Activated naive CD4-positive, alpha-beta T cell (primary cell): ENCODE measurements at places on chromosomes 16 and 17.

DNA sequence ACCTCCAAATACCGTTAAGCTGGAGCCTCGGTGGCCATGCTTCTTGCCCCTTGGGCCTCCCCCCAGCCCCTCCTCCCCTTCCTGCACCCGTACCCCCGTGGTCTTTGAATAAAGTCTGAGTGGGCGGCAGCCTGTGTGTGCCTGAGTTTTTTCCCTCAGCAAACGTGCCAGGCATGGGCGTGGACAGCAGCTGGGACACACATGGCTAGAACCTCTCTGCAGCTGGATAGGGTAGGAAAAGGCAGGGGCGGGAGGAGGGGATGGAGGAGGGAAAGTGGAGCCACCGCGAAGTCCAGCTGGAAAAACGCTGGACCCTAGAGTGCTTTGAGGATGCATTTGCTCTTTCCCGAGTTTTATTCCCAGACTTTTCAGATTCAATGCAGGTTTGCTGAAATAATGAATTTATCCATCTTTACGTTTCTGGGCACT is 928 bp downstream of the HBA1 start:
- no peak for DNase-seq

DNA sequence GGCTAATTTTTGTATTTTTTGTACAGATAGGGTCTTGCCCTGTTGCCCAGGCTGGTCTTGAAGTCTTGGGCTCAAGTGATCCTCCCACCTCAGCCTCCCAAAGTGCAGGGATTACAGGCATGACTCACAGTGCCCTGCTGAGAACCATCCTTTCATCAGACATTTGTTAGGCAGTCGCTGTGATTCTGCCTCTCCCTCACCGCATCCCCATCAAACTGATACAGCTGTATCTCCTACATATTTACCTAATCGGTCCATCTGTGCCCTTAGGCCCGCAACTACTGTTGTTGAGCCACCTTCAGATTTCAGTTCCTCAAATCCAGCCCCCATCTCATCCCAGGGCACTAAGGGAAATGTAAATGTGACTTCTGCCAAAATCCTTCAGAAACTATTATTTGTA is 2.0 kb upstream of the SLC43A2 start:
- DNase-seq: no peak

DNA sequence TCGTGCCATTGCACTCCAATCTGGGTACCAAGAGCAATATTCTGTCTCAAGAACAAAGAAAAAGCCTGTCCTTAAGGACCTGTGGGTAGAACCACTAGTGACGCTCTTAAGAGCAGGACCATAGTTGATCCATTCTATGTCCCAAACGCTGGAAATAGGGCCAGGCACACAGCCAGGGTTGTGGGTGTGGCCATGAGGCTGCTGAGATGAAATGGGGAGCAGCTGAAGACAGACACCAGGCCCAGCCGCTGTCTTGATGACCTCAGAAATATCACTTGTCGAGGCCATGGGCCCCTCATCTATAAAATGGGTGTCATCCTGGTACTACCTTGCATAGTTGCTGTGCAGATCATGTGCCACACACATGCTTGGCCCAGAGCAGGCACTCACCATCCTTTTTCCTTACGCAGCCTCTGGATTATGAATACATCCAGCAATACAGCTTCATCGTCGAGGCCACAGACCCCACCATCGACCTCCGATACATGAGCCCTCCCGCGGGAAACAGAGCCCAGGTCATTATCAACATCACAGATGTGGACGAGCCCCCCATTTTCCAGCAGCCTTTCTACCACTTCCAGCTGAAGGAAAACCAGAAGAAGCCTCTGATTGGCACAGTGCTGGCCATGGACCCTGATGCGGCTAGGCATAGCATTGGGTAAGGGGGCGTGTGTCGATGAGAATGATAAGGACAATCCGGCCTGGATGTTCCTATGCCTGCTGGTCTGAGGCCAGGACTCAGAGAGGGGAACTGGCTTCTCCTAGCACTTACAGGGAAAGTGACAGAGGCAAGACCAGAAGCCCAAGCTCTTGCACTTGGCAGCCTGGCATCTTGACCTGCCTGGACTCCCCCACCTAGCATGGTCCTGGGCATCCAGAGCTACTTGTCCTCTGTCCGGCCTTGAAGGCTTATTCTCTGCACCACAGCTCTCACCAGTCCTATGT is 25.5 kb downstream of the CDH5 start:
- no peak for DNase-seq

DNA sequence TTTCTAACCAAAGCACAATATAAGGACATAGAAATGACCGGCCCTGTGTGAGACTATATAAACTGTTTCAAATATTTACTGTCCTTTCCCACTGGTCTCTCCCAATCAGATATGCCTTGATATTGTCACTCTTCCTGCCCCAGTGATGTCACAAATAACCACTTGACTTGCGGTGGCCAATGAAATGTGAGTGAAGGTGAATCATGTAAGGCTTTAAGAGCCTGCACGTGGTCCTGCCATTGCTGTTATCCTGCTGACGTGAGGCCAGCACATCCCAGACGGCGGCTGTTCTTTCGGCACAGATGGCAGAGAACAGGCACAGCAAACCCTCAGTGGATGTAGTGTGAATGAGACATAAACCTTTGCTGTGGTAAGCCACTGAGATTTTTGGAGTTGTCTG is 5.4 kb upstream of the KLHL11 start:
- DNase-seq: no peak

- DNase-seq: no peak
These were observed 402.4 kb downstream of the ZFHX3 start for GRCh38 chr16:72645538-72645937.

GRCh38 chr17:59160157-59161025 is 4.8 kb downstream of the PRR11 start:
- no peak for DNase-seq

GRCh38 chr16:69064124-69064763 is 41.2 kb upstream of the HAS3 start:
- no peak for DNase-seq

GRCh38 chr17:75270218-75270965 is 639 bp downstream of the MIF4GD start:
- DNase-seq: peak; percentile 46

DNA sequence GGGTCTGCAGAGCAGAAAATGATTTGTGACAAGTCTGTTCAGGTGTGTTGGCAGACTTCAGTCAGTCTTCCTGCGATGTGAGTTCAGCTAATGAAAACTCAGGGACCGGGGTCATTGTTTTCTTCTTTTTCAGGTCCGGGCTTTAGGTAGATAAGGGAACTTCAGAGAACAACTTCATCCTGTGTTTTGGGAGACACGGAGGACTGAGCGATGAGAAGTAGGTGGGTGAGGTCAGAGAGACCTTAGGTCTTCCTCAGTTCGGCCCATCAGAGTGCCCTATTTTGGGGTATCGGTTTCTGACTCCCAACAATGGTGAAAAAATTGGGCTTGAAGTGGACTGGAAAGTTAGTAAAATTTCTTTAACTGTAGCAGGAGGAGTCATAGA is 88.9 kb upstream of the ATF7IP2 start:
- DNase-seq: no peak

- DNase-seq: no peak
These were observed 3.3 kb downstream of the DECR2 start for GRCh38 chr16:404971-405486.

- no peak for DNase-seq
These were observed 12.7 kb downstream of the CNEP1R1 start for GRCh38 chr16:50037662-50038220.

DNA sequence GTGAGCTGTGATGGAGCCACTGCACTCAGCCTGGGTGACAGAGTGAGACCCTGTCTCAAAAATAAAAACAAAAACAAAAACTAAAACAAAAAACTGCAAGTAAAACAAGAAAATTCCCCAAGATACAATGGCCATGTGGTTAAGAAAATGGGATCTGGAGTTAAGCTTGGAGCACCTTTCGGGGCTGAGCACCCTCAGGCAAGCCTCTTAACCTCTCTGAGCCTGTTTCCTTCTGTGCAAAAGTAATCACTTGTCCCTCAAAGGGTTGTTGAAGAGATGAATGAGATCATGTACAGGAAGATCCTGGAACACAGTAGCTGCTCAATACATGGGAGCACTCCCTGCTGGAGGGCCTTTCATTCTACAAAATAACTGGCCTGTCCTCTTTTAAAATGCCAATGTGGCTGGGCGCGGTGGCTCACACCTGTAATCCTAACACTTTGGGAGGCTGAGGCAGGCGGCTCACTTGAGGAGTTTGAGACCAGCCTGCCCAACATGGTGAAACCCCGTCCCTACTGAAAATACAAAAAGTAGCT is 19.8 kb upstream of the KIFC3 start:
- no peak for DNase-seq

- DNase-seq: no peak
These were observed 473.9 kb downstream of the CDH13 start for GRCh38 chr16:83100679-83101078.

- DNase-seq: no peak
These were observed 2.5 kb downstream of the CIAO2B start for GRCh38 chr16:66931665-66932064.

- peak; percentile 48 for DNase-seq
These were observed 17.3 kb downstream of the BAHCC1 start for GRCh38 chr17:81412490-81413093.

DNA sequence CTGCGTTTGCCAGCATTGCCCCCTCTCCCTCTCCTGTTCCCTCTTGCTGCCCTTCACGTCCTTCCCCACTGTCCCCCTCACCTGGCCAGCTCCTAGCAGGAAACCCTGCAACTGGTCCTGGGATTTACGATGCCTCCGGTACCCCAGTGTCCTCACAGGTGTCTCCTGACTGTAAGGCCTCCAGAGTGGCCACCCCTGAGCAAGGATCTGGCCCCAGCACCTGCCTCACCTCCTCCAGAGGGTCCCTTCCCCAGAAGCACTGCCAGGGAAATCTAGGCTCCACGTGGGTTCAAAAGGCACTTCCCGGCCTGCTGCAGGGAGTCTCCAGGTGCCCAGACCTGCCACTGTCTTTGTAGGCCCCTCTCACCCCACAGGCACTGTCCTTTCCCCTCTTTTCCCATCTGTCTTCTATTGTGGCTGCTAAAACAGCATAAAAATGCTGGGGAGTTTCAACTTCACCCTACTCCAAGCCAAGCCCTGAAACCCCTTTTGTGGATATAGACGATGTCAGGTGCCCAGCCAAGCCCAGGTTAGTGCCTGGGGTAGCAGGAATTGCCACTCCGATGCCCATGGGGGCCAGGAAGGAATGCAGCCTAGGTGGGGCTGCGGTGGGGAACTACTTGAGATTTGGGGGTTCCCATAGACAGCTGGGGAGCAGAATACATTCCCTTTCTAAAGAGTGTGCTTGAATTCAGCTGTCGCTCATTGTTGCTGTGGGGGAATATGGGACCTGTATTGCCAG is 25.7 kb downstream of the RAB11FIP4 start:
- no peak for DNase-seq

- no peak for DNase-seq
These were observed 162.4 kb upstream of the FAM20A start for GRCh38 chr17:68763562-68763961.

DNA sequence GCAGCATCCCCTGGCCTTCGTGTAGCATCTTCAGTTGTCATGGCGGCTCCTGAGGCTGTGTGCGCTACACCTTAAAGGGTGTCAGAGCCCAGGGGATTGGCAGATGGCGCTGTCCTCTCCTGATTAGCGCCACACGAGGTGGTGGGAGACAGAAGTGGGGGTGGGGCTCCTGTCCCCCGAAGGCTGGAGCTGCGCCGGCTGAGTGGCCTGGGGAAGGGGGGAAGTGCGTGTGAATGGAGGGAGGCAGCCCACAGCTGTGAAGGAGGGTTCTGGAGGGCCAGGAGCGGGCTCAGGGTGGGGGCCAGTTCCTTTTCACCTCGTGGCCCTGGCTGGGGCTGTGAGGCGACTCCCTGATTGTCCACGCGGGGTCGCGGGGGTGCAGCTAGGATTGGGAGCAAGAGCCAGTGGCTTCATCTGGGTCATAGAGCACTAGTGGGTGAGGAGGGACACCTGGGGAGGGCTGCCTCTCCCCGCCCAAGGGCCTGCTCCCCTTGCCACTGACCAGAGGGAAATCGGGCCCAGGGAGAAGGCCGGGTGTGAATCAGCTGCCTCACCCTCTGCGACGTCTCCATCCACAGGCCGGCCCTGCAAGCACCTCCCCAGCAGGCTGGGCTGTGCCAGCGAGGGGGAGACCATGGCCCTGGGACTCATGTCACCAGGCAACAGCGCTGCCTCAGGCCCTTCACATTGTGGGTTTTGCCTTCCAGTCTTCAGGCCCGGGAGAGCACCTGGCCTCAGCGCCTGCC is 14.1 kb downstream of the BAHCC1 start:
- no peak for DNase-seq

DNA sequence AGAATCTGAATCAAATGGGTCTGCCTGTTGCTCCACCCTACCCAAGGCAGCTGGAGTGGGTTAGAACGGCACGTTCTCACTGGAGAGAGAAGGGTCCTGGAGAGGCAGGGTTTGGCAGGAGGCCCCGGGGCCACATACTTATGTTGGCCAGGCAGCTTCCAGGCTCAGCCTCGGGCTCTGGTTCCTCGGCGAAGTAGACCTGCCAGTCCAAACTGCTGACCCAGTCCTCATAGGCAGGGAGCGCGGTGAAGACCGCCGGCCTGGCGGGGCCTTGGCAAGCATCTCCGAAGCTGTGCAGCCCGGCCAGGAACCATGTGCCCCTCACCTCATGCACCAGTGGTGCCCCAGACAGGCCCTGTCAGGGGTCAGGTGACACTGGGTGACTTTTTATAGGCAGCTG is 4.8 kb downstream of the PRSS53 start:
- DNase-seq: no peak

DNA sequence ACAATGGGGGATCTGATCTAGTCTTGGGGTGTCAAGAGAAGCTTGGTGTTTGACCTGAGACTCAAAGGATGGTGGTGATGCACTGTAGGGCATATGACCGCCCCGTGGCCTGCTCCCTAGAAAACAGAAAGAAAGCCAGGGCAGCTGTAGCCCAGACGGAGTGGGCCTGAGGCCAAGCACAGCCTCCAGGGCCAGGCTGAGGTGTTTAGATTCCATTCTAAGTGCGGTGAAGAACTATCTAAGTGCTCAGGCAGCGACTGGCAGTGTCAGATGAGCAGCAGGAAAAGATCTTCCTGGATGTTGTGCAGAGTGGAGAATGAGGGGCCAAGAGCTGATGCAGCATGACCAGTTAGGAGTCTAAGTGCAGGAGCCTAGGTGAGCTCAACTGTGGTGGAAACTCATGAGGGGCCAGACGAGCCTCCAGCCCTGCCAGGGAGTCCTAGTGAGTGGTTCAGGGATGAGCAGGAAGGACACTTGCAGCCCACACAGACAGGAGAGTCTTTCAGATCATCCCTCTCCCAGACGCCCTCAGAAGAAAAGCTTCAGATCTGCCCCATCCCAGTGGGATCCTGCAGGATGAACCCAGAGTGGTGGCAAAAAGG is 314.2 kb upstream of the CCL2 start:
- no peak for DNase-seq

- DNase-seq: no peak
These were observed 7.4 kb downstream of the ZNF594 start for GRCh38 chr17:5184288-5184687.

GRCh38 chr17:1474402-1475189 is 17.9 kb downstream of the MYO1C start:
- no peak for DNase-seq

DNA sequence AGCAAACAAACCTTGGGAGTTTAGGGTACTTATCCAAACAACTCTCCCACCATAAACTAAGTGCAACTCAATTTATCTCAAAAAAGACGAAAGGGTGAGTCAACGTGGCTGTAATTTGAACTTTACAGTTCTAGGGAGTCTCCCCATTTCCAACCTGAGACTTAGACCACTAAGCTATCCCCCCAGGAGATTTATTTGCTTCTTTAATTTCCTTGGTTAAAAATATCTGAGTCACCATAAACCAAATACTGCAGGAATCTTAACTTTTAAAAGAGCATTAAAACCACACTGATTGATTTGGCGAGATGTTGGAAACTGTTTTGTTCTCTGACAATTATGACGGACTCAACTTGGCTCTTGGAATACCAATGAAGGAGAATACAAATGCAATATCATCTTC is 299.3 kb upstream of the SOX9 start:
- no peak for DNase-seq
